ENCODE measurements at places on chromosomes 7 and 10.

DNA sequence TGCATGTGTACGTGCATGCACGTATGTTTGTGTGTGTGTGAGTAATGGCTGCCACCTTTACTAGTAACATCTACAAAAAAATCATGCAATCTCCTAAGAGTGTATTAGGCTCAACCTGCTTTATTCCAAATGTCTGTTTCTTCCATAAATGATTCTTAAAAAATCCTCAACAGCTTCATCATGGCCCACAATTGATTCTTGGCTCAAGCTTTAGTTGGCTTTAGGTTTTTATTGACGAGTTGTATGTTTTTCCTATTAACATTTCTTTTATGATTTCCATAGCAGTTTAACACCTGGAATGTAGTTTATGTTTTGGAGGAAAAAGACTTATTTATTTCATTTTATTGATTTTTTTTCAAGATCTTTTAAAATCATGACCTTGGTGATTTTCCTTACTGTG, 121.9 kb upstream of the RAB18 start:
- no peak for DNase-seq

- DNase-seq, result peak; percentile 96
These were observed at the start of gene MGMT for GRCh38 chr10:129466703-129467358. TSS of gene MGMT (plus strand) at chr10:129467241.

DNA sequence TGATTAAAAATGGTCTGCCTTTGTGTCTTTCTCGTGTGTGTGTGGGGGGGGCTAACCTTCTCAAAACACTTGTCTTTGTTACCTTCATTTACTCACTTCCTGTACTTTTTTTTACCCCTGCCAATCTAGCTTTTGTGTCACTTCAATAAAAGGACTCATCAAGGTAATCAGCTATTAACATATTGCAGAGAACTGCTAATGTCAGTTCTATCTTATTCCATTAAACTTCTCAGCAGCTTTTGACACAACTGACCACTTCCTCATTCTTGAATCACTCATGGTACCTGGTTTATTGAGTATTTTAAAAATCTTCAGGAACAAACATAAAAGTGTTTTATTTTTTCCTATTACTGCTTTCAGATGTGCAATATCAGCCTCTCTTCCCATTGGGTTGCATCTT, 59.8 kb downstream of the SLC25A40 start:
- no peak for DNase-seq

DNA sequence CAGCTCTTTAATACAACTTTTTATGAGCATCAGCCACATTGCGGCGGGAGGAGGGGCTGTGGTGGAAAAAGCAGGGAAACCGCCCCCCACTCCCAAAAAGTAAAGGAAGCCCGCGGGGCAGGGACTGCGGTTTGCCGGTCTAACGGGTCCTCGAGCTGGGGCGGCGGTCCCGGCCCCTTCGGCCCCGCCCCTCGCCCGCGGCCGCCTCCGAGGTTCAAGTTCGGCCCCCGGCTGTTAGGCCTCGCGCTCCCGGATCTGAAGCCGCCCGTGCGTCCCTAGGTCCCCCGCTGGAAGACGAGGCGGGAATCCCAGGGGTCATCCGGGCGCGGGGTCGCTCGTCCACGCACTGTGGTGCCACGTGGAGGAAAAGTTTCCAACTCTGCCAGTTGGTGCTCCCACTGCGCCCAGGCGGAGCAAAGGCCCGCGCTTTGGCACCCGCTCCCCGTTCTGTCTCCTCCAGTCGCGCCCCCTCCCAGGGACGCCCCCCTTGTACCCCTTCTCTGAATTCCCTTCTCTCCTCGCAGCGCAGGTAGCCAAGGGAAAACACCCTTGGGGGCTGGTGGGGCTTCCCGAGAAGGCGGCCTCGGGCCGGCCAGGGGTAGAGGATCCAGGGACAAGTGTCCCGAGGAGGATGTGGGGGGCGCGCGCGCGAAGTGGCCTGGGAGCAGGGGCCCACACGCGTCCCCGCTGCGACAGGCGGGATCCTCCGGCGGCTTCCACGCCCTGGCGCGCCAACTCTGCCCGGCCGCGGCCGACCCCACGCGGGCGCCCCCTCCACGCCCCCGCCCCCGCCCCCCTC, 798 bp upstream of the AUTS2 start:
- peak; percentile 51 for DNase-seq

DNA sequence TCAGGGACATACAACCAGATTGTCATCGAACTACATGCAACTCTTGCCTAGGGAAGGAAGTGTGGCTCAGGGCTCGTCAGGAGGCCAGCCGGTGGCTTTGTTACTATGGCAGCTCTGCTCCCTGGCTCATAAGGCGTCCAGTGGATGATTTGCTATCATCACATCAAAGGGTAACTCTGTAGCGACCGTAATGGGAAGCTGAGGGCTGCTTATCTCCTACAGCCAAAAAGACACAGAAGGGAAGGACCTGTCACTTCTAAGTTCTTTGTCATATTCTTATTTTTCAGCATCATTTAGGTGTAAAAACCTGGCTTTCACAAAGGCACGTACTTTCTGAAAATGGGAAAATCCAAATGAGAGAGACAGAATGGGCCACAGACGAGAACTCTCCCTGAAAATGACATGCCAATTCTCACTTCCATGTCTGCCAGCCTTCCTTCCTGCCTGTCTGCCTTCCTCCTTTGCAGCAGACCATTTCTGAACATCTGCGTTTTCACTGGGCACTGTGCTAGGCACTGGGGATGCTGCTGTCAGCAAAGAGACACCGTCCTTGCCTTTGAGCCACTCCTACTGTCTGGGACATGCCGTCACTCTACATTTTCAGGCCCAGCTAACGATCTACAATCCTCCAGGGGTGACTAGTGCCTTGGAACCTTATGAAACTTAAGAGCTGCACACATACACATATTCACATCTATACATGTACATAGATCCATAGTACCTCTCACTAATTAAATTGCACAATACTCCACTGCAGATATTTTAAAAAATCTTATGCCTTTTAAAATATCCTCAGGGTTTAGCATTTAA, 26.9 kb downstream of the ENKUR start:
- DNase-seq, result no peak

All from neural progenitor cell (in vitro differentiated cells).